ENCODE measurements at places on chromosomes 12 and 14.
A peak's percentile ranks its signal among the peaks of the same experiment; 100 is the strongest.

DNA sequence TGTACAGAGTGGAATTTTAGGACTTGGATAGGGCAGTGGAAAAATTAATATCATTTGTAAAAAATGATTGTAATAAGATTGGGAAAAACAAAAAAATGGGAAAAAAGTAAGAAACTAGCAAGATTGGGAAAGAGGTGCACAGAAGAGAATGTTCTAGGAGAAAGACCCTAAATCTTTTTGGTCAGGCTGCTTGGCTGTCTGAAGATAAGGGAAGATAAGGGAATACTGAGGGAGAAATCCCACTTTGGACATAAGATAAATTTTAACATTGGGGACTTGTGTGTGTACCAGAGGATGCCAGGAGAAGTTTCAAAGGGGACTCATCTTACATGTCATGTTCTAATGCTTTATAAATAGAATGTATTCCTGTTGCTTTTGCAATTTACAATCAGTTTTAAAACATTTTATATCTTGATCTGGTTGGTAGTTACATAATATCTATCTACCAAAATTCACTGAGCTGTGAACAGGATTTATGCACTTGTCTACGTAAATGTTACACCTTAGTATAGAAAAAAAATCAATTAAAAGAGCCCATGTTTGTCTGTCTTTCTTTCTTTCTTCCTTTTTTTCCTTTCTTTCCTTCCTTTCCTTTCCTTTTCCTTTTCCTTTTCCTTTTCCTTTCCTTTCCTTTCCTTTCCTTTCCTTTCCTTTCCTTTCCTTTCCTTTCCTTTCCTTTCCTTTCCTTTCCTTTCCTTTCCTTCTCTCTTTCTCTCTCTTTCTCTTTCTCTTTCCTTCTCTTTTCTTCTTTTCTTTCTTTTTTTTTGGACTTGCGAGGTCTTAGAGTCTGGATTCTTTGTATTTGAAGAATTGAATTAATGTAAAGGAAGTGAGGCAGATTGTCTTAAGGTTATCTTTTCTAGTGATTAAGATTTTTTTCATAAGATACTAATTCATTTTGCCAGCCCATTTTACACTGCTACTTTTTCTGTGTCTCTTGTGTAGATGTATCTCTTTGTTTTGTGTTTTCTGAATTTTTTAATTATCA lies 66.1 kb downstream of the KTN1 start:
- no peak for DNase-seq

DNA sequence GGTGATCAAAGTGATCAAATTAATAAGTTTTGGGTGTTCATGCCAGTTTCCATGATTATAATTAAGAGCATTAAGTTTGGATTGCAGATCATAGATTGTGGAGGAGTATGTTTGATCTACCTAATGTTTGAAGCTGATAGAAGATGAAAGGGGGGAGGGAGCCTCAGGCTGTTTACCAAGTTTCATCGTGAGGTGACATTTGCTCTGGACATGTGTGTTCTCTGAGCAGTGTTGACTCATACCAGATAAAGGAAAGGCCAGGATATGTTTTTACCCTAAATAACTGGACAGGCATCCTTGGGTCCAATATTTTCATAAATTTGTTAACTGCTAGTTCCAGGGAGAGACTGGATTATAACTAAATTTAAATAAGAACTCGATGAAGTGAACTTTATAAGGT lies 3.5 kb upstream of the SEL1L start:
- DNase-seq = no peak

GRCh38 chr12:53324113-53324778 lies 2.8 kb upstream of the AAAS start:
- DNase-seq = no peak

GRCh38 chr12:108969622-108970021 lies 51.2 kb downstream of the SVOP start:
- no peak for DNase-seq

GRCh38 chr12:77033658-77034536 lies 31.5 kb downstream of the E2F7 start:
- DNase-seq = no peak

DNA sequence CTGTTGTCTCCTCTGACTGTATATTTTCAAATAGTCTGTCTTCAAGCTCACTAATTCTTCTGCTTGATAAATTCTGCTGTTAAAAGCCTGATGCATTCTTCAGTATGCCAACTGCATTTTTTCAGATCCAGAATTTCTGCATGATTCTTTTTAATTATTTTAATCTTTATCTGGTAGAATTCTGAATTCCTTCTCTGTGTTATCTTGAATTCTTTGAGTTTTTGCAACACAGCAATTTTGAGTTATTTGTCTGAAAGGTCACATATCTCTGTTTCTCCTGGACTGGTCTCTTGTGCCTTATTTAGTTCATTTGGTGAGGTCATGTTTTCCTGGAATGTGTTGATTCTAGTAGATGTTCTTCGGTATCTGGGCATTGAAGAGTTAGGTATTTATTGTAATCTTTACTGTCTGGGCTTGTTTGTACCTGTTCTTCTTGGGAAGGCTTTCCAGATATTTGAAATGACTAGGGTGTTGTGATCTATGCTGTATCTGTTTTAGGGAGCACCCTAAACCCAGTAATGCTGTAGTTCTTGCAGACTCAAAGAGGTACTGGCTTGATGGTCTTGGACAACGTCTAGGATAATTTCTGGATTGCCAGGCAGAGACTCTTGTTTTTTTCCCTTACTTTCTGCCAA lies 193.8 kb upstream of the NPAS3 start:
- DNase-seq = no peak

GRCh38 chr14:21084998-21085853 lies 13.2 kb downstream of the ZNF219 start:
- DNase-seq = peak; percentile 6

GRCh38 chr12:6774499-6775062 lies 2.3 kb downstream of the LAG3 start:
- DNase-seq = no peak

GRCh38 chr14:59465316-59466135 lies at the start of gene GPR135:
Gene GPR135, minus strand, starts transcription at chr14:59465380. Its CDS starts 154 bp downstream, at chr14:59465226.
- no peak for DNase-seq

DNA sequence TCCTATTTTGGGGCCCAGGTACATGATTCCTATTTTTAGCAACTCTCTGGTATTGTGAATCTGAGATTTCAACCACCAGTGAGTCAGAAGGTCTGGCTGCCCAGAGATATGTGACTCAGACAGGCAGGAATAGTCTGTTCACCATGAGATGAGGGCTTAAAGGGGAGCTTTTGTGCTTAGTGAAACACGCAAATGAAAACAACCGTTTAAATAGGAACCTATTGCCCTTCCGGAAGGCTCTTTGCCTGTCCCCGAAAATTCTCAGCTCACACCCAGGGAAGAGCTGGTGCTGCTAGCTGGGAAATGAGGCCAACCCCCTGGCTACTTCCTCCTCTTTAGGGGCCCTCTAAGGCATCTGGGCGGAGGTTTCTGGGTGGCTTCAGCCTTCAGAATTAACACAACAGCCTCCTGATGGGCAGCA lies 283.6 kb downstream of the CACNA1C start:
- DNase-seq = peak; percentile 74

GRCh38 chr14:52852810-52853521 lies 61.6 kb upstream of the GNPNAT1 start:
- DNase-seq = peak; percentile 49

DNA sequence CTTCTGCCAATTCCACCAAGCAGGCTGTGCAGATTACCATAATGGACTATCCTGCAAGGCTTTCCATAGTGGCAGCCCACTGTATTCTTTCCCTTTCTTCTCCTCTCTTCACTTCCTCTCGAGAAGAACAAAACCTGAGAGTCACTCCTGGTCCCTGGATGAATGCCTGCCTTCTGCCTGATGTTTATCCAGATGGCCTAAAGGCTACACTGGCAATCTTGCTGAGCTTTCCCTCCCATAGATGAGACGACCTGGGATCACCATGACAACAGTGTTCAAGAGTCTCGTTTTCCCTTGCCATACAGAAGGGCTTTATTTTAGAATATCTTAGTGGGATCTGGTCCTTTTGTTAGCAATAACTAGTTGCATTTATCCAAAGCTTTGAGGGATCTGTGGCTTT lies 142.3 kb downstream of the RTN1 start:
- DNase-seq = no peak

- no peak for DNase-seq
Measured at GRCh38 chr14:90730206-90730766, 85.9 kb downstream of the TTC7B start.

GRCh38 chr14:48373981-48374380 lies 698.6 kb upstream of the MDGA2 start:
- DNase-seq = no peak

DNA sequence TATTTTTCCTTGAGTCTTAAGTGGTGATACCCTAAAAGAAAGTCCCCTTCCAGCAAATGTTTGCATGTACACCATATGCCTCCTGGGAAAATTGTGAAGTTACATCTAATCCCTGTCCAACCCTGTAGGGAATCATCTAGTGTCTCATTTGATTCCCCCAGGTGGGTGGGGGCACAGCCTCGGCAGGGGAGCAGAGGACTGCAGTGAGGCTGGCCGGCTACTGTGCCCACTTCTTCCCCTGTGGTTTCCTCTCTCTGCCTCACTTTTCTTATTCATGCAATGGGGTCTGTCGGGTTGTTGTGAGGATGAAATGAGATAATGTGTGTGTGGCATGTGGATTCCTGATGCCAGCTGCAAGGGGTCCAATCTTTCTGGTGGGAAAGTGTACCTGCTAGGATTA lies 6.0 kb downstream of the PAPLN start:
- no peak for DNase-seq

DNA sequence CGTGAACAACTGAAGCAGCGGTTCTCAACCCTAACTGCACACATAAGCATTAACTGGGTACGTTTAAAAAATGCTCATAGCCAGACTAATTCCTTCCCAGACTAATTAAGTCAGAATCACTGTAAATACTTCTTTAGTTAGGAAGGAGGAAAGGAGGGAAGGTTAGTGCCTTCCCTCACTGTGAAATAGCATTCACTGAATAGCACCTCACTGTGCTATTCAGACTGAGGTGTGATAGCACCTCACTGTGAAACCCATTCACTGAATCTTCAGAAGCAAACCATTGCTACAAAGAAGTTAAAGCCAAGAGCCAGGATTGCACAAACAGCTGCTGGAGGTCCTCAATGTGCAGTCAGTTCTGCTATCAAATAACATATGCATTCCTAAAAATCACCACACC lies 58.8 kb downstream of the RTN1 start:
- DNase-seq = no peak

DNA sequence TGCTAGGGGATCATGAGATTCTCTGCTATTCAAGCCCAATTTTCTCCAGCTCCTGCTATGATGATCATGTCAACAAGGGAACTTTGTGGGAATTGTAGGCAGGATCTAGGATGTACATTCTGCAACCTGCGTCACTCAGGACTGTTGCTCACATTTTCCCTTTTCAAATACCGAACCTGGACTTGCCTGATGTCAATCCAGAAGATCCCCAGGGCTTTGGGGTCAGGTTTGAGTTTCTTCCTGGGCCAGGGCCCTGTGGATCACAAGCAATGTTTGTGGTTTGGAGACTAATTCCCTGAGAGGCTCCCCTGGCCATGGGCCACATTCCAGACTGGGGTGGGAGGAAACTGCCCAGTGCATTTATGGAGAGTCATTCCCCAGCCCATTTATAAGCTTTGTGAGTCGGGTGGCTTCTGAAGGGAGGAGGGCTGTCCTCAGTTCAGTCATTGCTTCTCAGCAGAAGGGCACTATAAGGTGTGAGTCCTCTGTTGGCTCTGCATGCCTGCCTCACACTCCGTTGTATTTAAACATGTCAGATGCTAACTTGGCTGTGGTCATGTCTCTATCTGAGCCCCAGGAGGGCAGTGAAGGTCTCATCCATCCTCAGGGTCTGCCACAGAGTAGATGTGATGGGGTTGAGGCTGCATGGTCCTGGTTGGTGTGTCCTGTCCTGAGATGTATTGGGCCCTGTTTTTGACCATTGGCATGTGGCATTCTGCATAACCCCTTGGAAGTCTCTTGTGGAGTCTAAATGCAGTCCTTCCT lies 6.5 kb downstream of the KRT86 start:
- DNase-seq = peak; percentile 57

GRCh38 chr14:30471980-30472379 lies 87.0 kb upstream of the G2E3 start:
- no peak for DNase-seq

- no peak for DNase-seq
Measured at GRCh38 chr12:123655420-123655819, 15.5 kb upstream of the TCTN2 start.

DNA sequence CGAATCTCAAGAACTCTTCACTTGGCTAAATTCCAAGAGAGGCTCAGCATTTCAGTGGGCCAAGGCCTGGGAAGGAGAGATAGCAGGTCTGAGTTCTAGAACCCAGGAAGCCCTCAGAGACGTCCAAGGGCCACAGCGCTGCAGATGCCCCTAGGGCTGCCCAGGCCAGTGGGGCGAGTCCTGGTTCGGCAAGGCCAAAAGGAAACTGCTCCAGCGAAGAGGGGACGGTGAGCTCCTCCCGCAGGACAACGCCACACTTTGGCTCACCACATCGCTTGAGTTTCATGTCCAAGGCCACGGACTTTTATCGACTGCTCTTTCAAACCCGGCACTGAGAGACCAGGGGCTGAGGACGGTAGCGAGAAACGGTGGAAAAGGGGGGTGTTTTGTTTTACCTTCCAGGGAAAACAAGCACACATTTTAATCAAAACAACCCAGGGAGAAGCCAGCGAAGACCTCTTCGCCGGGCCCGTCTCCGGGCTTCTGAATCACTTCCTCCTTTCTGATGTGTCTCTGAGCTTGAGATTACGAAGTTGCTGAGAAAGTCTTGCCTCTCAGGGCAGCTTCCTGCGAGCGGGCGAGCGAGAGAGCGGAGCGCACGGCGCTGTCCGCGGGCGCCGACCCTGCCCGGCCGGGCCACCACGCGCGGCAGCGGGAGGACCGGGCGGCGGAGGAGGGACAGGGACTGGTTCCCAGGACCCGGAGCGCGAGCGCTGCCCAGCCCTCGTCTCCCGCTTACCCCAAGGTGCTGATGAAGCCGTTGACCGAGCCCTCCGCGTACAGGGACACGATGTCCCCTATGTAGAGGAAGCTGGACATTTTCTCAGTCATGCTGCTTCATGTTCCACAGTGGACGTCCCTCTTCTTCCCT lies 808 bp downstream of the ITPR2 start:
- peak; percentile 86 for DNase-seq

DNA sequence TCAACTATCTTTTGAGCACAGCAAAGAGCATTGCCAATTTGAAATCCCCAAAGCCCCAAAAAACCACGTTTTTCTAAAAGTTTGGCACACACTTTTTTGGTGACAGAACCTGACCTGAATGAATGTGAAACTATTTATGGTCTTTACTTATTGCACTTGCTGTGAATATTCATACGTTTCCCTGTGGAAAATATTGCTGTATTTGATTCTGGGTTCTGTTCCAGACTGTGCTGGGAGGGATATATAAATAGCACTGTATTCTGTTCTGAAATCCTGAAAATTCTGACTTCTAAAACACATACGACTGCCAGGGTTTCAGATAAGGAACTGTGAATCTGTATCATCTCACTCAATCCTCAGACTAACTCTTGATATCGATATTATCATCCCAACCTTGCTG lies 35.1 kb downstream of the NR1H4 start:
- DNase-seq = no peak

DNA sequence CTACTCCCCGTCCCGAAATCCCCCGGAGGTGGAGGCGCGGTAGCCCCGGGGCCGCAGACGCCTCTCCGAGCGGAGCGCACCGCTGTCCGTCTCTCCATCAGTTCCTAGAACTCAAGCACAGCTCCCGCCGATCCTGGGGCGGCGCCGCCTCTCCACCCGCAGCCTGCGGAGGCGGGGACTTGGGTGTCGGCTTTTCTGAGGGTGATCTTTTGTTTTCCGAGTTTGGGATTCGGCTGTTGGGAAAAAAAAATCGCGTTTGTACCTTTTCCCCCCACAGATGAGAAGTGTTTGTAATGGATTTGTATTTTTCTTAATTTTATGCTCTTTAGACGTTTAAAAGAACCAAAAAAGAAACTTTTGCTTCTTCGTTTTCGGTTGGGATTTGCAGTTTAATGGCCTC lies 26.6 kb downstream of the LRCOL1 start:
- peak; percentile 23 for DNase-seq

- DNase-seq = peak; percentile 97
Measured at GRCh38 chr12:6946033-6946919, 2.5 kb downstream of the C12orf57 start.

Data from trophoblast cell (in vitro differentiated cells and primary cell).